ENCODE measurements at places on chromosomes 11 and 22.

DNA sequence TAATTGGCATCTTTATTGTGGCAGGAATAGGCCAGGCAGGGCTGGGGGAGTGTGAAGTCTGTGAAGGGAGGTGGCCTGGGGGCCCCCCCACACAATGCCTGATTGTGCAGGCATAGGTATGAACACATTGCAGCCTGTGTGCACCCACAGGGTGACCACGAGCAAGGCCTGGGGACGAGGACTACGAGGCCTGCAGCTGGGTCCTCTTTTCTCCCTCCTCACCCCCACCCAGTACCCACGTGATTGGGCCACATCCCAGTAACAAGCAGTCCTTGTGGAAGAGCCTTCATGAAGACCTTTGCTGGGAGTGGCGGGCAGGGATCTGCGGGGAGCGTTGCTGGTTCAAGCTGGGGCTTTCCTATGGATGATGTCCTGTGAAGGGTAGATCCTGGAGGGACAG is 29.3 kb downstream of the ZBTB16 start:
- DNase-seq = no peak

DNA sequence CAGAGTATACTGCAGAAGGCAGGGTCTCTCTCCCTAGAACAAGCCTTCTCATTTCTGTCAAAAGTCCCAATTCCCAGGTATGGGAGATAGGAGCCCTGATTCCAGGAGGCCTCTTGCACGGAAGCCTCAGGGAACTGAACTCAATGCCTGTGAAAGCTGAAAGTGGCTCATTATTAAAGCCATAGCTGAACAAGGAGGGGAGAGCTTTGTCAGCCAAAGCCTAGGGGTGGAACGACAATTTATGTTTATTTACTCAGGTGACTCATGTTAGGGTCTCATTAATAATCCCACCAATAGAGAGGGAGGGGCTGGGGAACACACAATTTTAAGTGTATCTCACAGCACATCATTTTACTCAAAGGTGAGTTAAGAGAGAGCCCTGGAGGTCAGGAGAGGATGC is 44.9 kb downstream of the DSCAML1 start:
- DNase-seq = no peak

- no peak for DNase-seq
Measured at GRCh38 chr11:28794405-28794804, 686.2 kb downstream of the METTL15 start.

GRCh38 chr22:46290121-46290842 is 6.4 kb upstream of the GTSE1 start:
- no peak for DNase-seq

- no peak for DNase-seq
Measured at GRCh38 chr11:66220566-66220935, 47.9 kb upstream of the RAB1B start.

GRCh38 chr11:128210148-128210940 is 377.0 kb downstream of the ETS1 start:
- peak; percentile 95 for DNase-seq

GRCh38 chr11:105840391-105840790 is 181.6 kb downstream of the MSANTD4 start:
- peak; percentile 20 for DNase-seq

GRCh38 chr22:46539169-46539568 is 1.7 kb upstream of the CELSR1 start:
- DNase-seq = no peak

- DNase-seq = peak; percentile 61
Measured at GRCh38 chr11:126969865-126970479, 30.6 kb downstream of the KIRREL3 start.

GRCh38 chr11:72573072-72573854 is 101.0 kb downstream of the PDE2A start:
- peak; percentile 12 for DNase-seq

- no peak for DNase-seq
Measured at GRCh38 chr11:85960678-85961077, 105.5 kb downstream of the CCDC83 start.

- DNase-seq = peak; percentile 68
Measured at GRCh38 chr11:75565221-75565814, 3.3 kb downstream of the SERPINH1 start.

GRCh38 chr22:31313366-31314147 is 21.3 kb upstream of the PIK3IP1 start:
- peak; percentile 67 for DNase-seq

DNA sequence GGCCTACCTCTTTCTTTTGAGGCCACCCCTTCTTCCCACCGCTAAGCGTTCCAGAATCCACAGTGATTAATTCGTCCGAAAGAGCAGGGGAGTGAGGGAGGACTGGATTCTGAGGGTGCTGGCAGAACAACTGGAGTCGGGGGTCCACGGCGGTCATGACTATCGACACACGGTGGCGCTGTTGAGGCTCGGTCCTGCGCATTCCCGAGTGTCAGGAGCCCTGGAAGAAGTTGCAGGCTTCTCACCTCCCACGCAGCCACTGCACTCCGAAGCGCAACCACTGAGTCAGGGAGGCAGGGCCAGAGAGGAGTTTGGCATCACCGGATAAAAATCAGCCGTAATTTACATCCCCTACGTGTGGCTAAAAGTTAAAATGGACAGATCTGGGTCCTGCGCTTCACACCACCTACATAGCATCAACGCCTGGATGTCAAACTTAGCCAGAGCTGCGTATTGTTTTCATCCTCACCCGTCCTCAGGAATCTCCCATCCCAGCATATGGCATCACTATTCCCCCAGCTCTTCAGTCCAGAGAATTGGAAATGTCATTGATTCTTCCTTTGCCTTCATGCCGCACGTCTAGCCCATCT is 10.7 kb upstream of the CTSF start:
- DNase-seq = peak; percentile 57

GRCh38 chr11:103928802-103929161 is 107.7 kb upstream of the DDI1 start:
- DNase-seq = no peak

- peak; percentile 10 for DNase-seq
Measured at GRCh38 chr22:17431179-17431578, 61.9 kb downstream of the CECR2 start.

DNA sequence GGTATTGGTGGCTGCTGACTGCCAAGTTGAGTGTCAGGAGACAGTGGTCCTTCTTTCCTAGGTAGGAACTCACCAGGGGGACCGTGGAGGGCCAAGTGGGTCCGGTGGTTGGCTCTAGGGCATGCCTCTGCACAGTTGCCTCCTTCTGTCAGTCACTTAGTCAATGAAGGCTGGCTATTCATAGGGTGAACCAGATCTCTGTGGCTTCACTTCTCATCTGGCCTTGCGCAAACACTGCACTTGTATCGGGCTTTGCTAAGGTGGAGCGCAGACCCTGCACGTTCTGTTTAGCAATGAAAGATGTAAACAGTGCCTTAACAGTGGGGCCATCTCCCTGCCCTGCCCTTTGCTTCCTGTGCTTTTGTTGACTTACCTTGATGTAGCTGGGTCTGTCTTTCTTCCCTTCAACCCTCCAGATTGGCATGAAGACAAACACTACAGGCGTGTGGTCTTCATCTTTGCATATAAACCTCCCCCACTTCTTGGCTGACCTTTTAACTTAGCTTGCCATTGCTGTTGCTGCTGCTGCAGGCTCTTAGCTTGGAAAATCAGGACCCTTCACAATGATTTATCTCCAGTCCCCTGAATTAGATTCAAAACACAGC is 6.7 kb upstream of the SORL1-AS1 start:
- DNase-seq = no peak

DNA sequence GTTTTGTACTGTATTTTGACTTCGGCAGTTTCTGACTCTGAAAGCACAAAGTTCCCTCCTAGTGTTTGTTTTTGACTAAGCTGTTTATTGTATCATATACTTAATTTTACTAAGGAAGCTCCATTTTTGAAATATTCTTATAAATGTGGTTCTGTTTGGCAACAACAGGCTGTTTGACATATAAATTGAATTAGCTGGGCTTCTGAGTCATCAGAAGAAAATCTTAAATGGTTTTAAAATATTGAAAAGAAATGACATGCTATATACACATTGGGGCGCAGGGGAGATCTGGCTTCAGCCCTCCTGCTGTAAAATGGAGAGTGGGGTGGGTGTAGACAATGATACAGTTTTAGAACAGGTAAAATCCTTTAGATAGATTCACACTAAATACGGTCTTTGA is 38.6 kb downstream of the SHISA8 start:
- DNase-seq = no peak

- no peak for DNase-seq
Measured at GRCh38 chr11:15884777-15885540, 471.4 kb downstream of the SOX6 start.

- no peak for DNase-seq
Measured at GRCh38 chr11:35141071-35141470, 2.1 kb downstream of the CD44 start.

DNA sequence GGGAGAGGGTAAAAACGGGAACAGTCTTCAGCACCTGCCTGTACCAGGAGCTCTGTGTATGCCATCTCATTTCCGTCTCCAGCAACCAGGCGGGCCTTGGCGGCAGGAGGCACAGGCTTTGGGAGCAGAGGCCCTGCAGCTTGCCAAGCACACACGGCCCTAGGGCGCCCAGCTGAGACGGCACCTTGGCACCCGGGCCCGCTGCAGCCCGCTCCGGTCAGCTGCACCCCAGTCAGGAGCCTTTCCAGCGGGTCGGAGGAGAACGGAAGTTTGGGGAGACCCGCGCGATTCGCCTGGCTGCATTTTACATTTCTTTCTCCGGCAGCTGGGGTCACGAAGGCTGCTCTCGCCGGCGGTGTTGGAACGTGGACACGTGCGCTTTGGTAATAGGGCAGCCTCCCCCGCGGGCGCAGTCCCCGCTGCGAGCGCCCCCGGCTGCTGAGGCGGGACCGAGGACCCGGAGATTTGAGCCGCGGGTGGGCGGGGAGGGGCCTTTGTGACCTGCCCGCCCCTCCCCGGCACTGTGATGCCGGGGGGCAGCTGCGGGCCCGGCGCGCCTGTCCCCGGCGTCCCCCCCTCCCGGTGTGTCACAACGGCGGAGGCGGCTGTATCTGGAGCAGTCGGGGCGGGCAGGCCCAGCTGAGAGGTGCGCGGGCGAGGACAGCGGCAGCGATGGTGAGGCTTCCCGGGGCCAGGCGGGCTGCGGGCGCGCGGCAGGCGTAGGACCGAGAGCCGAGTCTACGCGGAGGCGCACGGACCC is at the start of gene TUBA8:
TUBA8 (plus strand) TSS at position 616 of the 760 bp plus-strand sequence; CDS start at position 673, 57 bp downstream.
- DNase-seq = peak; percentile 20

DNA sequence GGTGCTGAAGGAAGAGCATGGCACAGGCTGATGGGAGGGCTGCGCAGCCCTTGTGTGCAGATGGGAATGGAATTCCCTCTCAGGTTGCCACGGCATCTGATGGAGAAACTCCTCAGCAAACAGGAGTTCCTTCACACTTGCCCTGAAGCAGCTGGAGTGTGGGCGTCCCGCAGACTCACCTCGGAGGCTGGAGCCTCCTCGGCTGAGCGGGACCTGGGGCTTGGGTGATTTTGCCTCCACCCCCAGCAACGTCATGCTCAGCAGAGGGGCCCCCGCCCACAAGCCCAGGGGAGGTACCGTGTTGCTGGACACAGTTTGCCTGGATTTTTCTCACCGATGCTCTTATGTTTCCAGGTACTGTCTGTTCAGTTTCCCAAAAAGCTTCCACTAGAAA is 63.4 kb downstream of the MYO7A start:
- no peak for DNase-seq

DNA sequence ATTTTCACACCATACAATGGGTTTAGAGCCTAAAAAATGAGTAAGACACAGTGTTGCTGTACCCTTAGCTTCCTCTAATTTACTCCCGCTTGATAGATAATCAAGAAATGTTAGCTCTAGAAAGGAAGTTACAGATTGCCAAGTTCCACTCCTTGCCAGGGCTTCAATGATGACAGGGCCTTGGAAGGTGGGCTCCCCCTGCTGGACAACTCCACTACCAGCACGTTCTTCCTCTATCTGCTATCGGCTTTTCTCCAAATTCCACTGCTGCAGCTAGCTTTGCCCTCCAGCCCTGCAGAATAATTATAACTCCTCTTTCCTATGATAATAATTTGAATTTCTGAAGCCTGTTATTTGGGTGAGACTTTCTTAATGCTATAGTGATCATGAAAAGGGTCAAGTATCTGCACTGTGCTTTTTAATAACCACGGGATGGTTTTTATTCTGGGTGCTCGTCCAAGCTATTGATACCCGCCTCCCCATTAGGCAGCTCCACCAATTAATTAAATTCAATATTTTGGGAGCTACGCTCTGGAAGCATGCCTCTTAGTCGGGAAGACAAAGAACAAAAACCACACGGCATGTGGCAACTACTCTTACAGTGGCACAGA is 9.0 kb downstream of the SYN3 start:
- peak; percentile 53 for DNase-seq

DNA sequence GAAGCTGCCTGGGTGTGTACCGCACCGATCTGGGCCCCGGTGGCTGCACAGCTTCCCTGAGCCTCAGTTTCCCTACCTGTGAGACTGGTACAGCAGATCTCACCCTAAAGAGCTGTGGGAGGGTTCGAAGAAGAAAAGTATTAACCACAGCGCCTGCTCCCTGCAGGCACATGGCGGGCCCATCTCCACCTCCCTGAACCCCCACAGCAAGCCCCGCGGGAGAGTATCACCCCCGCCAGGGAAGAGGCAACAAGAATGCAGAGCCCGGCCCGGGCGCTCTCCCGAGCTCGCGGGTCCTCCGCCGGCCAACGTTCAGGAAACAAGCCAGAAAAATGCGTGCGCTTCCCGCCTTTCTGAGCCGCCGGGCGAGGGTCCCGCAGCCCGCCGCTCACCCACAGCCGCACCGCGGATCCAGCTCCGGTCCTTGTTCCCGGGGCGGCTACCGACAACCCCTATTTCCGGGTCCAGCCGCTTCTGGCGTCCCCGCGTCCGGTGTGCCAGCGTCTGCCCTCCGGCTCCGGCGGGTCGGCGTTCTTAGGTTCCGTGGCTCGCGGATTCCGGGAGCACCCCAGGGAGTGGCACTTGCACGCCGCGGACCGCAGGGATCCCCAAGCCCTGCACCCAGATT is at the start of gene TOP3B:
TOP3B (minus strand) TSS at position 450 of the 628 bp plus-strand sequence. CDS start 7,078 bp downstream, outside the sequence.
- DNase-seq = peak; percentile 74

GRCh38 chr22:45575173-45575572 is 72.5 kb downstream of the FBLN1 start:
- no peak for DNase-seq

GRCh38 chr11:66694732-66695207 is 17.1 kb upstream of the RBM4B start:
- peak; percentile 96 for DNase-seq
